ENCODE measurements at places on chromosomes 16 and 17. TPM values are rescaled to one million over a fixed set of nuclear protein-coding genes. Genes with fewer than 3 reads are reported as not detected.

CCL8 gene
- not detected for total RNA-seq

GRCh38 chr17:1933875-1934715, 91.0 kb downstream of the RTN4RL1 start:
- no peak for DNase-seq

MT4 gene
- not detected for total RNA-seq

- DNase-seq: no peak
These were observed 1.3 kb downstream of the TLCD3A start for GRCh38 chr17:733743-734142.

DNA sequence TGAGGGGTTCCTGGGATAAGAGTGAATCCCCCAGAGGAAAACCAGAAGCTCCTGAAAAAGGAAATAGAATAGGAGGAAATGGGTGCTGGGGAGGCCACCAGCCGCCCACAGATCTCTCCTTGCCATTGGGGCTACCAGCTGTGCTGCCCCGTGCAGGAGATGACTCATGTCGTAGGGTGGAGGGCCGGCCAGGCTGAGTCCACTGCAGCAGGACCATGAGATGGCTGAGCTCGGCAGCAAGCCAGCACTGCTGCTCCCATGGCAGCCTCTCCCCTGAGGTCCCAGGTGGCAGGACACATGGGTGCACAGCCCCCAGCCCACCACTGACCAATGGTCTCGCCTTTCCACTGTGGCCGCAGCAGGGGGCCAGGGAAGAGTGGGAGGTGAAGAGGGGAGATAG, 95.5 kb downstream of the GNAO1 start:
- DNase-seq: peak; percentile 14

- DNase-seq: no peak
These were observed 38.7 kb downstream of the ZFPM1 start for GRCh38 chr16:88491560-88492310.

- no peak for DNase-seq
These were observed 34.1 kb upstream of the MMP2 start for GRCh38 chr16:55444754-55445485.

CCDC154 gene
- not detected for total RNA-seq

- DNase-seq: peak; percentile 61
These were observed 17.6 kb downstream of the MAPK8IP3 start for GRCh38 chr16:1723450-1724147.

DNA sequence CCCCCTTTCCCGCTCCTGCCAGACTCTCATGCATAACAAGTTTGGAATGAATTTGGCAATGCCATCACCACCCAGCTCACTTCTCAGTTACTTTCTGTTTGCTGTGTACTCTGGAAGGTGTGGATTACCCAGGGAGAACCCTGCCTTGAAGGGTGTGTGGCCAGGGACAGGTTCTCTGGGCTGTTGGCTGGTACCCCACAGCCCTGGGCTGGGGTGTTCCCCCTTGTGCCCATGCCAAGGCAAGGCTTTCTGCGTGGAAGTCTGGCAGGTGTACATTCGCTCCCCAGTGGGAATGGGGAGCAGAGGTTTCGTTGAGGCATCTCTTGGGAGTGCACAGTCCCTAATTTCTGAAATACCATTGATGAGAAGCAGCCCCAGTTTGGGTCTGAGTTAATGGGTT, 187.7 kb downstream of the CCDC182 start:
- no peak for DNase-seq

- peak; percentile 61 for DNase-seq
These were observed 2.3 kb downstream of the LIMD2 start for GRCh38 chr17:63697341-63698286.

SKAP1 gene
- not detected for total RNA-seq

GRCh38 chr16:28202147-28202746, 9.5 kb downstream of the XPO6 start:
- no peak for DNase-seq

DNA sequence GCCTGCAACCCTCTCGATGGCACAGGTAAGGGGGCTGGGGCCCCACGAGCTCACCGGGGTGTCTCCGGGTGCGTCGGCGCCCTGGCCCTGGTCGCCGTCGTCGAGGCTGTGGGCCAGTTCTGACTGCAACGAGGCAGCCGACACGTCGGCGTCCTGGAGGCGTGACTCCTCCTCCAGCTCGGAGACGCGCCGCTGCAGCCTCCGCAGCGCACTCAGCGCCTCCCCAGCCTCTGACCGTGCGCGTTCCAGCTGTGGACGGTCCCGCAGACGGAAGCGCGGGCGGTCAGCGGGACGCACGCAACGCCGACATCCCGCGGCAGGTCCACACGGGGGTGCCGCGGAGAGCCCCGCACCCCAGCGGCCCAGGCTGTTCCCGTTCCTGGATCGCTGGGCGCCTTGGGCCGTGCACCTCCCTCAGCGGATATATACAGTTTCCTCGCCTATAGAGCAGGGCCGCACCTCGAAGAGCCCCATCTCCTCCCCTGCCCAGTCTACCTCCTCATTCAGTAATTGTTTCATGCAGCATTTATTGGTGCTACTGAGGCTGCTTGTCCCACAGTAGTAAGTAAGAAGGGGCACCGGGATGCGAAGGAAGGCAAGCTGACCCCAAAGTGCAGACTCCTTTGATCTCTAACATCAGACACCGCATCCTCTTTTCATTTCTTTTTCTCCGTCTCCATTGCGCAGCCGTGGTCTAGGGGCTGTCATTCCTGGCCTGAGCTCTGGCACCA, 5.8 kb downstream of the THOC6 start:
- peak; percentile 84 for DNase-seq

ABCC11 gene
- 0.76 TPM for total RNA-seq

DNA sequence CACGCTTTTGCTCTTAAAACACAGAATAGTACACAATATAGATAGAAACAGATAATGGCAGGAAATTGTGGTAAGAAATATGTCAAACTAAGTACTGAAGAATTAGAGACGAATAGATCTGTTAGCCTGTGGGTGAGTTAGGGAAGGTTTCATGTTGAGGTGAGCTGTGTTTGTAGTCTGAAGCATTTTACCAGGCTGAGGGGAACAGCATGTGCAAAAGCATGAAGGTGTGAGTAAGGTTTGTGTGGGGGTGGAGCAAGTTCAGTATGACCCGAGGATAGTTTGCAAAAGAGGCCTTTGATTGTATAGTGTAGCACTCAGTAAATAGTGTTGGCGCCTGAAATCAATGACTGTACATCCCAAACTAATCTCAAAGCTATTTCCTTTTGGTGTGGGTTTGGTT, 13.8 kb downstream of the IGSF6 start:
- DNase-seq: peak; percentile 92

GRCh38 chr16:88805340-88805715, 1.7 kb downstream of the CDT1 start:
- DNase-seq: no peak

DNA sequence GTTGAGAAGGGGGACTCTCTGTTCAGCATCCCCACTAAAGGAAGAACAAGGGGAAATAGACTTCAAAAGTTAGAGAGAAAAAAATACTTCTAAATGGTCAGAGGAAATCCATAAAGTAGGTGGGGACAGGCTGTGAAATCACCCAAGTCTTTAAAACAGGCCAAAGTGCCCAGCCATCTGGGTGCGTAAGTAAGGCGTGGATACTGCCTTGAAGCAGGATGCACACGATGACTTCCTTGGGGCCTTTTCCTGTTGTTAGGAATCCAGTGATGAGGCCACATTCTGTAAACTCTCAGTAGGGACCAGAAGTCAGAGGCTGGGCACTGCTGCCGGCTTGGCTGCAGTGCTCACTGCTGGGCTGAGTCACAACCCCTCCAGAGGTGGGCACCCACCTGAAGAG, 9.2 kb downstream of the AXIN2 start:
- DNase-seq: peak; percentile 32

GRCh38 chr16:49964973-49965372, 60.1 kb upstream of the CNEP1R1 start:
- no peak for DNase-seq

JMJD6 gene
- 19.0 TPM for total RNA-seq

DNA sequence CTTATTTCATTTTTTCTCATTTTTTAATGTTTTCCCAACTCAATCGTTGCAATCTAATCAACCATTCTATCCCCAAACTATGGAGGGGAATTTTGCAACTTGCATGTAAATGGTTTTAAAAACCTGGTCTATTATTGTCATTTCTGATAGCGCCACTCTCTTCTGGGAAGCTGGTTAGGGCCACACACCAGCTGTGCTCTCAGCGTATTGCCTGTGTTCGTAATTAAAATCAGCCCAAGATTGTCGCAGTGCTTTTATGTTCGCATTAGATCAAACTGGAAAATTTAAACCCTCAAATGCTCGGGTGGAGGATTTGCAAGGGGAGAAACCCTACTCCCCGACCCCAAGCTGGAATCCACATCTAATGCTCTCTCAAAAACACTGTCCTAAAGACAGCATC, 123.5 kb upstream of the CACNG5 start:
- no peak for DNase-seq

MAP2K4 gene
- total RNA-seq: 47.8 TPM

- peak; percentile 60 for DNase-seq
These were observed 424 bp downstream of the C17orf100 start for GRCh38 chr17:6651919-6652452.

DNA sequence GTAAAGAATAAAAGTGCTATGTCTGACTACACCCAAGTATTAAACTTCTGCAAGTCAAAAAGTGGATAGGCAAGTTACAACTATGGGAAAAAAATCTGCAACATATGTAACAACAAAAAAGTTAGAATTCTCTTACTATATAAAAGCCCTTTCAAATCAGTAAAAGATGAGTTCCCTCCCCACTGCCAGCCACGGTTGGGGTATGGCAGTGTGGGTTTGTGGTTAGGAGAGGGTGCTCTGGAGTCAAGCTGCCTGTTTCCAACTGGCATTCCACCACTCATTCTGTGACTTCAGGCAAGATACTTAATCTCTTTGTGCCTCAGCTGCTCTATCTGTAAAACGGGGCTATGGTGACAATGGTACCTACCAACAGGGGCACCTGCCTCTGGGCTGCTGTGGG, 26.6 kb upstream of the MFSD6L start:
- no peak for DNase-seq

DNA sequence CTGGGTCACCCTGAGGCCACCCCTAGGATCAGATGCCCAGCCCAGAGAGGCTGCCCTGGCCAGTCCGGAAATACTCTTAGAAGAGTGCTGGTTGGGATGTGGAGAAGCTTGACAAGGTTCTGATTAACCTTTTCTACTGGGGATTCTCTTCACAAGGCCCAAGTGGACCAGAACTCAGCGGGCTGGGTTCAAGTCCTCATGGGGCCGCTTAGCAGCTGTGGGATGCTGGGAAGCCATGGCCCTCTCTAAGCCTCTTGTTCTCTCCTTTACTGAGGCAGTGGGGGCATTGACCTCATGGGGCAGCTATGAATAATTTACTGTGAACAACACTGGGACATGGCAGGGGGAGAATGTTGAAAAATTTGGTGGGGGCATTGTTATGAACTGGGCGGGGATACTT, 92.8 kb downstream of the CYLD start:
- no peak for DNase-seq

TTC19 gene
- 45.3 TPM for total RNA-seq

DNA sequence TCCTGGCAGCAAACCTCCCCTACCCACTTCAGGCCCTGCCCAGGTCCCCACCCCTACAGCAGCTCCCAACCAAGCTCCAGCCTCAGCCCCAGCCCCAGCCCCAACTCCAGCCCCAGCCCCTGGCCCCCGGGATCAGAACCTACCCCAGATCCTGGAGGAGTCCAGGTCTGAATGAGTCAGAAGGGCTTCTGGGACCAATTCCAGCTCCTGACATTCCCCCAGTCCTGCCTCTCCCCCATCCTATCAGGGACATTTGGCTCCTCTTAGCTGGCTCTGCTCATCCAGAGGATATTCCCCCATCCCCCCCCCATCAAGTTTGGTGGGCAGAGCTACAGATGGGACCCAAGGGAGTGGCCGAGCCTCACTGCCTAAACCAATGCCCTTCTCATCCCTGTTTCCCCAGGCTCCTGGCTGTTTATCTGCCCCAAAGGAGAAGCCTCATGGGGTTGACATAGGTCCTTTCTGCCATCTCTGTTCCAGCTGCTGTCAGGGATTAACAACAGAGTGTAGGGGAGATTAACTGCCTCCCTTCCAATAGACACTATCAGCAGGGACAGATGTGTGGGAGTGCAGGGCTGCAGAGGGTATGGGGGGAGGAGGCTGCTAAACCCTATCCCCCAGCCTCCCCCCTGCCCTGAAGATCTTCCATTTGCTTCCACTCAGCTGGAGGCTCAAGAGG, 16.5 kb downstream of the CNTNAP1 start:
- DNase-seq: peak; percentile 76

DNA sequence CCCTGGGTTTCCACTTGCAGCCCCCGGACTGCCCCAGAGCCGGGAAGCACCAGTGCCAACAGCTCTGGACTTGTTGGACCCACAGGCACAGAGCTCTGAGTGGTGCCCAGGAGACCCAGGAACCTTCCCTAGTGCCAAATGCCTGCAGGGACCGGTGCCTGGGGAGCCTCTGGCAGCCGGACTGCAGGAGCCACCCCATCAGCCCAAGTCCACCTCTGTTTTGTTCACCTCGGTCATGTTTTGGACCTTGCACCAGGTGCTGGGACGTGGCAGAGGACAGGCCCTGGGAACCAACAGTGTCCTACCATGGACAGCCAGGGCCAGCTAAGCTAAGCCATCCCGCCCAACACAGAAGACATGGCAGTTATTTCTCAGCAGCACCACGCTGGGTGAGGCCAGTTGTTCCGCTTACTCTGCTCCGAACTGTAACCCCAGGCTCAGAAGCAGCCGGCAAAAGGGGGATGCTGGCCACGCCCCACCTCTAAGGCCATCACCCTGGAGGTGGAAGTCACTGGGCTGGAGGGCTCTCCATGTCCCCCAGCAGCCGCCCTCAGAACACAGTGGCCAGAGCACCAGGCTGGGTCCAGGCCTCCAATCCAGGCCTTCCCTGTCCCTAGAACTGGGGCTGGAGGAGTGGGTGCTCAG, 79.8 kb downstream of the AMFR start:
- no peak for DNase-seq

Measured in GM23248 (cell line).